ENCODE measurements at places on chromosomes 4 and X.

GRCh38 chr4:21709031-21709430 is 239.5 kb downstream of the KCNIP4 start:
- no peak for DNase-seq

DNA sequence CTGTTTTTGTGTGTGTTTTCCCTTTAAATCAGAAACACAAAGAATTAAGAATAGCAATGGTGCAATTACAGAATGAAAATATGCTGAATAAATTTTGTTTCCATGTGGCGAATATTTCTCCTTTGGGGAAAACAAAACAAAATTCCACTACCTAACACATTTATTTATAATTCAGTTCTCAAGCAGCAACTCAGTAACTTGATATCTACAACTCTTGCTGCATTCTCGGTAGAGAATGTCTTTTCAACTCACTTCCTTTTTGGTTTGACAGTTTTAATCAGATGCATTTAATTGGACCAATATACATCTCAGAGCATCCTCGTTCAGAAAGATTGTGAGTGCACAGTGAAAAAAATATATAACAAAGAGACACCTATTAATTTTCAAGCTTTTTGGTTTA is 30.8 kb downstream of the ZNF827 start:
- no peak for DNase-seq

DNA sequence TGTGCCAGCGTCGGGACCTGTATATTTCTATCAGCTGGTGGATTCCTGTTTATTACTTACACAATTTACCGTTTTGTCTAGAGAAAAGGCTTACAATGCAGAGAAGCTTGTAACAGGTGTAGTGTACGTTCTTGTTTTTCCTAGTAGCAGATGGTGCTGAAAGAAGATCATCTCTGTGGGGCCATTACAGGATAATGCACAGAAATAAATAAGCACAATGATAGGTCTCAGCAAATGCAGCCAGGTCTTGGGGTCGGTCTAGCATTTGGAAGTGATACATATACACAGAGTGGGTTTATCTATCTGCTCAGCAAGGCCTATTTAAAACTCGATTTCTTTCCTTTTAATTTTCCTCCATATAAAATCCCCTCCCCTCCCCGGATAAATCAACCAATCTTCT is 180.9 kb upstream of the LCORL start:
- DNase-seq = no peak

GRCh38 chr4:81723927-81724587 is 252.3 kb upstream of the RASGEF1B start:
- no peak for DNase-seq

DNA sequence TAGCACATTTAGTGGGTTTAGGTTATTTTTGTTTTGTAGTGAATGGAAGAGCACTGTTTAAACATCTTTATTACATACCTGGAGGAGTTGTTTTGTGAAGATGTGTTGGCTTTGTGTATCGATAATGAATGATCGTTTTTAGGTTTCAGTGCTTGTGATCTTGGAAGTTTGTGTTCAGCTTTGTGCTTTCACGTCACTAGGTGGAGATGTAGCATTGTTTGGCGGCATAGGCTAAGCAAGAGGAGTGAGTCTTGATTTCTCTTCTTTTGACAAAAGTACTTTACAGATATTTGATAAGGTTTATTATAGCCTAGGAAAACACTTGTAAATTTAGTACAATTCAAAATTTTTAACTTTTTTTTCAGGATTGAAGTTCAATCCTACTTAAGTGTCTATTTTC is 50.4 kb downstream of the PDK3 start:
- DNase-seq = no peak

- DNase-seq = no peak
Measured at GRCh38 chr4:102598086-102598761, 97.1 kb downstream of the NFKB1 start.

- no peak for DNase-seq
Measured at GRCh38 chr4:72942565-72942964, 127.0 kb downstream of the COX18 start.

- no peak for DNase-seq
Measured at GRCh38 chr4:177047851-177048174, 255.1 kb upstream of the VEGFC start.

GRCh38 chr4:184188443-184189400 is 29.0 kb downstream of the ENPP6 start:
- DNase-seq = no peak

- no peak for DNase-seq
Measured at GRCh38 chrX:94418065-94418464, 744.1 kb downstream of the FAM133A start.

GRCh38 chrX:129979207-129979920 is 3.1 kb upstream of the BCORL1 start:
- no peak for DNase-seq

DNA sequence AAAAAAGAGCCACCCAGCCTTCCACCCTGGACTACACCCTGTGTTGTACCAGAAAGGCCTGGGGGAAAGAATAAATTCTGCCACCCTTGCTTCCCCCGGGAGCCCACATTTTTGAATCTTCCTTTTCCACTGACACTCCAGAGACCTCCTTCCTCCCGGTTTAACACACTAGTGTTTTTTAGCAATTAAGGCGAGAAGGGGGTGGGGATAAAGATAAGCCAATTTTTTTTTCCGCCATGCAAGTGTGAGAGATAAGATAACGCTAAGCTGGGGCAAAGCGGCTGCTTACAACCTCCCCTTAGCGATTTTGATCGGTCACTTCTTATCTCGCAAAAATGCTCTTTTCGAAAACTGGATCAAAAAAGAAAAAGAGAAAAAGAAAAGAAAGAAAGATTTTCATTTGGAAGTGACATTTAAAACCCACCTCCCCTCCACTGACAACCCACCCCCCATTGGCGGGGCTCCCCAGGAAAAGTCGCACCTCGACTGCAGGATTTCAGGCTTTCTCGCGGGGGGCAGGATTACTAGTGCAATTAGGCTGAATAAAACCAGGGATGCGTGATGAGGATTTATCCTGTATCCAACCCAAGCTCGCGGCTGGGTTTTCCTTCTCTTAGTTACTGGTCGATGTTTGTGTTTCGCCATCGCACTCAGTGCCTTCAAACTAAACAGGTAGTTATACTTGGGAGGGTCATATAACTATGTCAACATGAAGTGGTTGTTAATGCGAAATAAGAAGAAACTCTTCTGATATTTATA is 6.0 kb upstream of the BCOR start:
- peak; percentile 61 for DNase-seq

- DNase-seq = peak; percentile 69
Measured at GRCh38 chr4:83757121-83757621, 221.3 kb downstream of the GPAT3 start.

- no peak for DNase-seq
Measured at GRCh38 chr4:21709761-21710160, 238.8 kb downstream of the KCNIP4 start.

GRCh38 chr4:36292556-36293188 is 11.3 kb downstream of the DTHD1 start:
- DNase-seq = no peak

DNA sequence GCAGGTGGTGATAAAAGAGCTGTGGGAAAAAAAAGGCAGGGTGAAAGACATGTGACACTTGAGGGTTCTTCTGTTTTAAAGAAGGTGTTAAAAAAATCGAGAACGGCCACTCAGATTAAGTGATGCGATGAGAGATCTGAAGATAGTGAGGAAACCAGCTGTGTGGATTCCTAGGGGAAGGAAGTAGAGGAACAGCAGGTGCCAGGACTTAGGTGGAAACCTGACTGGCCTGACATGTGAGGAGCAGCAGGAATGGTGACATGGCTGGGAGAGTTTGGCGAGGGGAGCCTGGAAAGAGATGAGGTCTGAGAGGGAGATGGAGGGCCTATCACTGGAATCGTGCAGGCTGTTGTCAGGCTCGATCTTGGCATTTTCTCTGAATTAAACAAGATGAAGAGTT is 55.5 kb downstream of the BMPR1B start:
- DNase-seq = no peak

GRCh38 chr4:86481440-86481839 is 112.7 kb upstream of the PTPN13 start:
- no peak for DNase-seq

- DNase-seq = no peak
Measured at GRCh38 chr4:156473151-156473550, 498.4 kb downstream of the PDGFC start.

- DNase-seq = no peak
Measured at GRCh38 chr4:147363514-147363913, 117.4 kb upstream of the EDNRA start.

DNA sequence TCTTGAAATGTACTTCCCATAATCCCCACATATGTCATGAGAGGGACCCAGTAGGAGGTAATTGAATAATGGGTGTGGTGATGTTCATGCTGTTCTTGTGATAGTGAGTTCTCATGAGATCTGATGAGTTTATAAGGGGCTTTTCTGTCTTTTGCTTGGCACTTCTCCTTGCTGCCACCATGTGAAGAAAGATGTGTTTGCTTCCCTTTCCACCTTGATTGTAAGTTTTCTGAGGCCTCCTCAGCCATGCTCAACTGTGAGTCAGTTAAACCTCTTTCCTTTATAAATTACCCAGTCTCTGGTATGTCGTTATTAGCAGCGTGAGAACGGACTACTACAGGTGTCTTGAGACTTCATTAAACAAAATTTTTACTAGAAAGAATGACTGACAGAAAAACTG is 323.2 kb downstream of the BMPR1B start:
- DNase-seq = no peak

- no peak for DNase-seq
Measured at GRCh38 chr4:149972407-149972806, 105.8 kb upstream of the DCLK2 start.

DNA sequence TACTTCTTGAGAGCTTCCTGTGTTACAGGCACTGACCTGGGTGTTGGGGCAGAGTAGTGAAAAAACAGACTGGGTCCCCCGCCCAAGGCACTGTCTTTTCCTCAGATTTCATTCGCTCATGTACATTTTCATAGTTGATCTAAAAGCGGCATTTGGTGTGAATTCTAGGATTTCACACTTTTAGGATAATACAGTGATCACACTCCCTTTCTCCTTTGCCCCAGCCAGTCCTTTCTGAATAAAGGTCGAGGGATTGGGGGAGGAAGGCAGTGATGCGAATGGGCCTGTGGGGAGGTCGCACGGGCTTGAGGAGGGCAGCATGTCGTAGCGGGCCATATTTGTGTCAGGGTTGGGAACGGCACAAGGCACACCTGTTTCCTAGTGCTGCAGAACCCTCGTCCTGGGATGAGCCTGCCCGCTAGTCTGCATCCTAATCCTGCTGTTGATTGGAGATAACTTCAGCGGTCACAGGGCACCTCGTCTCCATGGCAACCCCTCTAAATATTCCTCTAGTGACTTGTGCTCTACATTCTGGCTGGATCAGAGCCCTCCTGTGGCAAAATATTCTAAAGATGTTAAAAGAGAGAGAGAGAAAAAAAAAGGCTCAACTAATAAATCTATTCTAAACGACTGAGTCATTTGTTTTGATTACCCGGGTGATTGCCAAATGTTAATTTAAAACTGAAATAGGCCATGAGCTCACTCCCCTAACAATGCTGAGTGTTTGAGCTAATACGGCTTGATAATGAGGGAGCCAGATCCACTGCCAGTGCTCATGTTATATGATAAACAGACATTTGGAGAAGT is 21.8 kb downstream of the FHL1 start:
- DNase-seq = peak; percentile 38

- no peak for DNase-seq
Measured at GRCh38 chr4:156992943-156993342, 21.3 kb upstream of the PDGFC start.

DNA sequence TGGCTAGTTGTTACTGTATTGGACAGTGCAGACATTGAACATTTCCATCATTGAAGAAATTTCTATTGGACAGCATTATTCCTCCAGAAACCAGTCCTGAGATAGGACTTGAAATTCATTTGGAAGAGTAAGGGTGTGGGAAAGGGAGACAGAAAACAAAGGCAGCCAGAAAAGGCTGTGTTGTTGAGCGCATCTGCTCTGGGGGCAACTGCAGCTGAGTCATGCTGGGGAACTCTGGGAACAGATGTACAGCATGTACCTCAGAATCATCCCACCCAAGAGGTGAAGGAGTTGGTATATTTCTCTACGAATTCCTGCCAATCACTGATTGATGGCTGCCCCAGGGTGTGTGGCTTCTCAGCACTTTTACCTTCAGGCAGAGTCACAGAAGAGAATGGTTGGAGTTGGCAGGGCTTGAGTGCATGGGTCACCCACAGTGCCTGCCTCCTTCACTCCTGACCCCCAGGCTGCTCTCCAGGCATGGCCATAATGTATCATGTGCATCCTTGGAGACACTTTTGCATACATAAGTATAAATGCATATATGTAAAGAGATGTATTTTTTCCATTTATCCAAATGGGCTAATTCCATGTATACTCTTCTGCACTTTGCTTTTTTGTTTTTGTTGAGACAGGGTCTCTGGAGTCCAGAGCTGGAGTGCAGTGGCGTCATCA is 39.4 kb downstream of the GEMIN8 start:
- DNase-seq = no peak

- DNase-seq = no peak
Measured at GRCh38 chr4:162154862-162155540, 8.8 kb downstream of the FSTL5 start.

GRCh38 chr4:100804576-100805360 is 286.9 kb upstream of the EMCN start:
- DNase-seq = no peak

- no peak for DNase-seq
Measured at GRCh38 chr4:112735474-112735951, 98.6 kb downstream of the LARP7 start.

- DNase-seq = no peak
Measured at GRCh38 chrX:103742339-103742738, 31.6 kb downstream of the TMEM31 start.

DNA sequence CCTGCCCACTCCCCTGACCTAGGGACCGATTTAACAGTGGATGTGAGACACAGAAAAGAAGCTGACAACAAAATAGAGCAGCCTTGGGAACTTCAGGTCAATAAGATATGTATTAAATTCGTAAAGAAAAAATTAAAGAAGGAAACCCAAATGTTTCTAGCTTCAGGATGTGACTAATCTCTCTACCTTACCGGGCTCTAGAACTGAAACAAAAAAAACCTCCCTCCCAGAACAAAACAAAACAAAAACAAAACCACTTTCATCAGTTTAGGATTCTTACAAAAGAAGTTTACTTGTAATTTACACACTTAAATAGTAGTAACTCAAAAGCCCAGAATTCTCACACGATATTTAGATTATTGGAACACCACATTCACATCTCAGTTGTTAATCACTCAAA is 185.8 kb upstream of the RPS6KA3 start:
- DNase-seq = no peak

DNA sequence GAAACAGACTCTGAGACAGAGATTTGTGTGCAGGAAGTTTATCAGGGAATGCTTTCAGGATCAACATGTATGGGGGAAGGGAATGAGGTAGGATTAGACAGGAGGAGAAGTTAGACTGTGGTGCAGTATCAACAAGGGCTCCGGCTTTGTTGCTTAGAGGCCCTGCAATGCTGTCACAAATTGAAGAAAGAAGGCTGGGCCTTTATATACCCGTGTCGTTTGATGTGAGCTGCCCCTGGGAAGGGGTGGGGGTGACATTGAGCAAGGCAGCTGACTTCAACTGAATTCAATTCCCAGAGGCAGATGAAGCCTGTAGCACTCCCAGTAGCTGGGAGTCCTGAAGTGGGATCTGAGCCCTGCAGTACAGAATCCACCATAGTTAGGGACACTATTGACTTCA is 29.5 kb upstream of the USP9X start:
- peak; percentile 32 for DNase-seq

- no peak for DNase-seq
Measured at GRCh38 chr4:67721315-67721769, 20.4 kb upstream of the UBA6 start.
